ENCODE measurements at places on chromosomes 2 and 18. TPM values are rescaled to one million over a fixed set of nuclear protein-coding genes. Genes with fewer than 3 reads are reported as not detected.

- no peak for DNase-seq
Observed at GRCh38 chr2:25808006-25808383, 70.3 kb downstream of the ASXL2 start.

Gene ALPP
- 0.27 TPM for total RNA-seq

DNA sequence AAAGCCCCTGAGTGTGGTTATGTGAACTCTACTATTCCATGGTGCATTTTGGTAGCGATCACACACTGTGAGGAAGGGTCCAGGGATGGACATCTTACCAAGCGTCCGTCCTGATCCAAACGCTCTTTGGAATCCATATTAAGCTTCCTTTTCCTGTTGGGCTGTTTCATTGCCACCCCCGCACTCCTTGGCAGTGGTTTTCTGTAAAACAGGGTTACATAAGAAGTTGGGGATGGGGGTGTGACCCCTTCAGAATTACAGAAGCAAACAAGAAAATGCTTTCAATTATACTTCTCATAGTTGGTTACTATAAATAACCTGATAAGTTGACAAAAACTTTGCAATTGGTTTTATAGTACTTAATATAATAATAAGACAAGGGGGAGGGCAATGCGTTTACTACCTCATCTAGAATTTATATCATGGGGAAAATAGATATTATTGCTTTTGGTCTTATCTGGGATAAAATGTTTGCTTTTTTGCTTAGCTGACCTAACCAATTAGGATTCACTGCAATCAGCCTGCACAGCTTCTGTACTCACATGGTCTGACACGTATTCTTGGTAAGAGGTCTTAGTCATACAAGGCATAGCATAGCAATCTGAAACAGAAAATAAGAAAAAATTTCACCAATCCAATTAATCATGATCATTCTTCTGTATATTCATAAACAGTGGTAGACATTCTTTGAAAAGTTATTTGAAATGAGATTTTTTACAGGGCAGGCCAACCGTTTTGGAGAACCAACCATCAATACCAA lies 103.1 kb downstream of the L3MBTL4 start:
- no peak for DNase-seq

GRCh38 chr2:240585101-240585500 lies 1.4 kb upstream of the CAPN10 start:
- DNase-seq = no peak

DNA sequence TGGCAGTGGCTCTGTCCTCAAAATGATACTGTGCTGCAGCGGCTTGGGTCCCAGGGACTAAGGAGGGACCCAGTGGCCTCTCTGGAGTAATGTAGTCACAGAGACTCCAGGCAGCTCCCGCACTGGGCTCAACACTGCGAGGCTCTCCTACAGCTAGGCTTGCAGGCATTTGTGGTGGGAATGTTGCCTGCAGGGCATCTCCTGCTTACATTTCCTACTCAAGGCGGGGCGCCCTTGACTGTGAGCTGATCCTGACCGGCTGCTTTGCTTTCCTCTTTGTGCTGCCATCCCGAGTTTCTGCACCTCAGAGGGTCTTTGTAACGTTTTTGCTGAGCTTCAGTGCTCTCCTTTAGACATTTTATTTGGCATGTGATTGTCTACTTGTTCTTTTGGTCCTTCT lies 177.4 kb upstream of the FN1 start:
- DNase-seq = no peak

- DNase-seq = no peak
Observed at GRCh38 chr2:43507137-43507536, 88.7 kb downstream of the THADA start.

DNA sequence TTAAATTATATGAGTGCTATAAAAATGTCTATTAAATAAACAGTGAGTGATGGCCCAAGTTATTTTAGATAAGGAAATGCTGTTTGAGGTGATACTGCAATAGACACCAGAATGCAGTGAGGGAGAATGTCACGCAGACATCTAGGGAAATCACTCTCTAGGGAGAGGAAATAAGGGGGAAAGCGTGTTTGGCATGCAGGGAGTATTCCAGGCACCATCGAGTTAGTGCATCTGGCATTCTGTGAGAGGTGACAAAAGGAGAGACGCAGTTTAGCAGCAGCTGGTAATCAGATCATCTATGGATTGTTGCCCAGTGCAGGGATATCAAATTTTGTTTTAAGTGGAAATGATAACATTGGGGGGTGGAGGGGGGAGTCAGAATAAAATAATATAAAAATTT lies 175.4 kb upstream of the NETO1 start:
- DNase-seq = no peak

Gene SNORC
- 0.54 TPM for total RNA-seq

DNA sequence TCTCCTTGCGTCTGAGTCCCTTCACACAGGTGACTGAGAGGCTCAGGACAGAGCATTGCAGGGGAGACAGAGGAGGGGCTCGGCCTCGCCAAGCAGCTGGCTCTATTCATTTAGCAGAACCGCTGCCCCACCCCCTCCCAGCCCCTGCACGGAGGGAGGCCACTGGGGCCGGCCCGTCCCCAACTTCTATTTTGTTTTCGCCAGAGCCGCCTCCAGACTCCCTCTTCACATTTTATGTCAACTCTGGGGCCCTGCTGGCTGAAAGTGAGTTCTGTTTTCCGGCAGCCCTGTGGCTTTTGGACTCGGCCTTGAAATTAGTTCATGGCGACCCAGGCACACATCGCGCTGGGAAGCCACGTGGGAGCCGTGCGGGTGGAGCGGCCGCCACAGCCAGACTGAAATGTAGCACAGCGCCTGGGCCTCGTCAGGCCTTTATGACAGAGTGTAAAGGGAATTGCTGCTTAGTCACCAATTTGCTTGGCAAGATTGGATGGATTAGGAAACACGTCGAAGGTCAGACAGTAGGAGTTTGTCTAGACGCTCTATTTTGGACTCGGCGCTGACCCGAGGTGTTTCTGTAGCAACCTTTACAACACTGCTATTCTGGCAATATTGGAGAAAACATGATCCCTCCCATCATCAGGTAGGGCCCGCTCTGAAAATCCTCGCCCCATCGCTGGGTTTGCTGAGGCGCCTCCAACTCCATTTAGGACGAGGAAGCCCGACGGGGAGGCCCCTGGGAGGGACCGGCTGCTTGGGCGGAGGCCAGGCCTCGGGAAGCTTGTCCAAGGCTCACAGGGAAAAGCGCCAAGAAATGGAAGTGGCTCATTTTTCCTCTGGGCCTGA lies 90.7 kb upstream of the CTDP1 start:
- no peak for DNase-seq

GRCh38 chr2:196244966-196245365 lies 73.6 kb upstream of the STK17B start:
- DNase-seq = no peak

Gene CNDP1
- total RNA-seq = not detected

Gene ASIC4
- 0.27 TPM for total RNA-seq

DNA sequence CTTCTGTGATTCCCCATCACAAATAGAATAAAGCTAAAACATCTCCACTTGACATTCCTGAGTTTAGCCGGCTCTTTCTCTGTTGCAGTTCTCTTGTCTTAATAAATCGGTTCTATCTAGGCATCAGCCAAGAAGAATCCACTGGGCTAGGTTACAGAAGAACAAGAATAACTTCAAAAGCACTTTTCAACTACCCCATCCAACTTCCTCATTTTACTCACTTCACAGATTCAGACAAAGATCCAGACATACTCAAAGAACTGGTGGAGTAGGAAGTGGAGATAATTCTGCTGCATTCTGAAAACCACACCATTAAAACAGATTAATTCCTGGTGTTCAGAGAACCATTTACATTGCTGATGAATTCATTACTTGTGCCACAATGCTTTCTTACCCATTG lies 9.6 kb upstream of the ALPK2 start:
- DNase-seq = peak; percentile 86

Gene CFAP65
- not detected for total RNA-seq

Gene MBP
- 47.7 TPM for total RNA-seq

- DNase-seq = peak; percentile 4
Observed at GRCh38 chr2:95275601-95276243, 1.5 kb downstream of the PROM2 start.

GRCh38 chr2:159562248-159562647 lies 54.1 kb downstream of the BAZ2B start:
- no peak for DNase-seq

DNA sequence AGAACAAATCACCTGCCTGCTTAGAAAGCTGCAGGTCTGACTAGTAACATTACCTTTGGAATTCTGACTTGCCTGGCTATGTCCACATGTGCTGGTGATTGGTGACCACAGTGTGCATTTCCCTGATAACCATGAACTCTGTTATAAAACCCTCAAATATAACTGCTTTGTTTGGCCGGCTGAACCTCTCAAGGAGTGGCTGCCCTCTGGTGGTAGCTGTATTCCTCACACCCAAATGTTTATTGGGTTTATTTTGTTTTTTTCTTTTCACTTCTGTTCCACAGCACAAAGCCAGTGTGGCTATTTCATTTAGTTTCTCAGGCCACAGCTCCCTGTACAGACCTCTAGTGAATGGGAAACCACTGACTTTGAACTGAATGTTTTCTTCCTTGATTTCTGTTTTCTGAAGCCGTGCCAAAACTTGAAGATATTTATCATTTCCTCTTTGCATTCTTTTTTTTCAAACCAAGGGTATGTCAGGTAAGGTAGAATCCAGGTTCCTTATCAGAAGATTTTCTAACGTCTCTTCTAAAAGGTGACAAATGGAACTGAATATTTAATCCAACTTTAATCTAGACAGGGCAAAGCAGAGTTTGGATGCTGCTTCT lies 549.0 kb upstream of the VRK2 start:
- DNase-seq = no peak

- peak; percentile 37 for DNase-seq
Observed at GRCh38 chr2:190649035-190649797, at the start of gene NAB1. NAB1 (plus strand) TSS chr2:190649083; CDS start chr2:190659177, 10,094 bp downstream.
